GM23248 (cell line): ENCODE measurements at places on chromosomes 5 and 9. TPM values are rescaled to one million over a fixed set of nuclear protein-coding genes. Genes with fewer than 3 reads are reported as not detected.
A peak's percentile ranks its signal among the peaks of the same experiment; 100 is the strongest.

Gene MCC
- polyA plus RNA-seq = 3.1 and 3.4 TPM in 2 replicates

Gene RASGRF2
- 0.04 and 0.06 TPM in 2 replicates for polyA plus RNA-seq

Gene AQP7
- not detected in 2 replicates for polyA plus RNA-seq

Gene PPP3R2
- polyA plus RNA-seq = not detected in 2 replicates

Gene EFNA5
- polyA plus RNA-seq = 0.64 and 0.85 TPM in 2 replicates

Gene CKS2
- polyA plus RNA-seq = 146 and 152 TPM in 2 replicates

Gene HBEGF
- polyA plus RNA-seq = 4.5 and 4.9 TPM in 2 replicates

Gene PCDHGA4
- 8.1 and 8.6 TPM in 2 replicates for polyA plus RNA-seq

Gene PPP1R2B
- polyA plus RNA-seq = 0.10 TPM in 1 of 2 replicates, not detected in the other

Gene TAL2
- not detected in 2 replicates for polyA plus RNA-seq

Gene IL31RA
- 0.08 TPM in 1 of 2 replicates, not detected in the other for polyA plus RNA-seq

DNA sequence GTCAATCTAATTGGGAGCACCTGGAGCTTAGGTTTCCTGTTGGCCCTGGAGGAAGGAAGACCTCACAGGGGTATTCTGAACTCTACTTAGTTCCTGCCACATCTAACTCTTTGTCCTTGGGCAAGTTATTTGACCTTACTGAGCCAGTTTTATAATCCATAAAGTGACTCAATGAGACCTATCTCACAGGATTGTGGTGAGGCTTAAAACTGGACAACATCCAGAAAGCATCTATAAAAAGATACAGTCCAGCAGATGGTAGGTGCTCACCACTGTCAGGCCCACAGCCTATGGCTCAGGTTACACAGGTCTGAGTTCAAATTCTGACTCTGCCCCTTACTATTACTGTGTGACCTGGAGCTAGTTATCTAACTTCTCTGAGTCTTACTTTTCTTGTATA, 23.3 kb downstream of the KCNV2 start:
- DNase-seq = peak; percentile 38

- peak; percentile 68 for DNase-seq
These were observed 7.4 kb upstream of the PPP3R2 start for GRCh38 chr9:101601904-101602765.

DNA sequence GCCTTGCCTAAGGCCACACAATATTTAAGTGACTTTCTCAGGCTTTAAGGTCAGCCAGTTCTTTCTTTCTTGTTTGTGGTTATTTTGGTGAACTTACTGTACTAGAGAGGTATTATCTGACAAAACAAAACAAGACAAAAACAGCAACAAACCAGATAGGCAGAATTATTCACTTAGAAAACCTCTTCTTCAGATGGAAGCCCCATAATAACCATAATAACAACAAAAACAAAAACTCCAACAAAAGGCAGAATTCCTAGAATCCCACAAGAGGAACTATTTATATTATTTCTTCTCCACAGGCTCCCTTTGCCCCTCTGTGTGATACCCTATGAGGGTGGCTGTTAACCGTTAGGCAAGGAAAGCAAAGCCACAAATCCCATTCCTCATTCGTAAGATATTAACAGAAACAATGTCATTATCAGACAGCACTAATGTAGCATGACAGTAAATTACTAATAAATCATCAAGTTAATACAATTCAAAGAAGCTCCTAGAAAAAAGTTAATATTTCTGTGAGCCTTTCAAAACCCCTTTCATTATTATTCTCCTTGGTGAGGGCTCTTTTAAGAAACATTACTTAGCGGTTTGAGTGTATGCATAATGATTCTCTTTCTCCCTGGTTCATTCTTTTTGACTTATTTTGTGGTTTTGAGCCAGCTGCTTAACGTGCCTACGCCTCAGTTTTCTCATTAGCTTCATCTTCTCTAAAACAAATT, 274.9 kb downstream of the EFNA5 start:
- no peak for DNase-seq

- DNase-seq = no peak
These were observed 20.7 kb downstream of the HMCN2 start for GRCh38 chr9:130286072-130286770.

DNA sequence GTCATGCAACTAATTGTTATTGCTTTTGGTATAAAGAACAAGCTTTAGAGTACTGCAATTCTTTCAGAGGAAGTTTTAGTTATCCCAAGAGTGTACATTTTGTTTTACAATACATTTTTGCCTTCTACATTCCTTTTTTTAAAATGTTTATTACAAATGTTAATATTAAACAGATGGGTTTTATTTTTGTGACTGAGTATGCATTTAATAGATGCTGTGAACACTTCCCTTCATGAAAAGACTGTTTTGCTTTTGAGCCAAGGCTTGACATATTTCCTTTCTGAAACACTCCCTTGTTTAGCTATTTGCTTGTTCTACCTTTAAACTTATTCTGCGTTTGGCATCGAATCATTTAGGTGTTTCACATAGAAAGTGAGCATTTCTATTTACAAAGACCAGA, 14.8 kb upstream of the ZNF474 start:
- DNase-seq = no peak

DNA sequence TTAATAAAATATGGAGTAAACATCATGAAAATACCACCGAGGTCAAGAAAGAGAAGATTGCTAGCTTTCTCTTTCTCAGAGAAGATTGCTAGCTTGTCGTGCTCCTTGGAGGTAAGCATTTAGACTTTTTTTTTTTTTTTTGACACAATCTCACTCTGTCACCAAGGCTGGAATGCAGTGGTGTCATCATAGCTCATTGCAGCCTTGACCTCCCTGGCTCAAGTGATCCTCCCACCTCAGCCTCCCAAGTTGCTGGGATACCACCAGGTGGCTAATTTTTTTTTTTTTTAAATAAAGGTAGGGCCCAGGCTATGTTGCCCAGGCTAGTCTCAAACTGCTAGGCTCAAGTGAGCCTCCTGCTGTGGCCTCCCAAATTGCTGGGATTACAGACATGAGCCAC, 26.3 kb upstream of the CPLANE1 start:
- no peak for DNase-seq

- DNase-seq = peak; percentile 51
These were observed 49.8 kb upstream of the PALM2AKAP2 start for GRCh38 chr9:109730228-109730627.

DNA sequence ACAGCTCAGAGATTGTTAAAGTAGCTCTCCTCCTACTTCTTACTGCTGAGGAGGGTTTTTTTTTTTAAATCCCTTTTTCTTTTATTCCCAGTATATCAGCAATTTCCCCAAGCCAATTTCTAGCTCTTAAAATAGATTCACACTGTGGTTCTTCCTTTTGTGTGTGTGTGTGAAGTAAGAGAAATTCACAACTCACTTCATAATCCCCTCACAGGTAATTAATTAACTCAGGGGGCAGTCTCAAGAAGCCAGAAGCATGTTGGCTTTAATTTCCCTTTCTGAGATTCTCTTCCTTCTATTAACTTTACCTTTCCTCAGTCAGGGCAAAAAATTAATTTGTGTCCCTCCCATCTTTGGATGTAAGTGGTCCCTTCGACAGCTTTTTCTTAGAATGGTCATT, 71.0 kb upstream of the HMHB1 start:
- no peak for DNase-seq

- peak; percentile 55 for DNase-seq
These were observed 31.7 kb upstream of the ZBTB43 start for GRCh38 chr9:126773004-126773607.

GRCh38 chr9:135984072-135984710, 23.0 kb upstream of the UBAC1 start:
- no peak for DNase-seq

DNA sequence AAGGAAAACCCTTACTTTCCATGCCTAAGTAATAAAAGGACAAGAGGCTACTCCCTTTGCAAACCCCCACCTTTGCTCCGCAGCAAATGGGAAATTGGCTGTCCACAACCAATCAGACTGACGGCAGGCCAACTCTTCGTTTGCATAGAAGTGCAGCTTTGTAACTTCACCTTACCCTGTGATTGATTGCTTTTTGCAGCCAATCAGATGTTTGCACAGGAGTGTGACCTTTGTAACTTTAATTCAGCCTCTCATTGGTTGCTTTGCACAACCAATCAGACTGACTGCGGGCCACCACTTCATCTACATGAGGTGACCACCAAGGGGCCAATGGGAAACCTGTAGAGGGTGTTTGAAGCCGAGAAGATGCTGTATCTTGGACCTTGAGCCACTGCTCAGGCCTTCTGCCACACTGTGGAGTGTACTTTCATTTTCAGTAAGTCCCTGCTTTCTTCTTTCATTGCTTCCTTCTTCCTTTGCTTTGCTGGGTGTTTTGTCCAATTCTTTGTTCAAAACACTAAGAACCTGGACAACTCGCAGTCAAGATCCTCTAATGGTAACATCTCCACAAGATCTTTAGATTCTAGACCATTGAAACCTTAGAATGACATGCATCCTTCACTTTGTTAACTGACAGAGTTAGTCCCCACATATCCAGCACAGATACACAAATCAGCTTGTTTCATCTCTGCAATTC, 51.3 kb upstream of the FREM1 start:
- no peak for DNase-seq

DNA sequence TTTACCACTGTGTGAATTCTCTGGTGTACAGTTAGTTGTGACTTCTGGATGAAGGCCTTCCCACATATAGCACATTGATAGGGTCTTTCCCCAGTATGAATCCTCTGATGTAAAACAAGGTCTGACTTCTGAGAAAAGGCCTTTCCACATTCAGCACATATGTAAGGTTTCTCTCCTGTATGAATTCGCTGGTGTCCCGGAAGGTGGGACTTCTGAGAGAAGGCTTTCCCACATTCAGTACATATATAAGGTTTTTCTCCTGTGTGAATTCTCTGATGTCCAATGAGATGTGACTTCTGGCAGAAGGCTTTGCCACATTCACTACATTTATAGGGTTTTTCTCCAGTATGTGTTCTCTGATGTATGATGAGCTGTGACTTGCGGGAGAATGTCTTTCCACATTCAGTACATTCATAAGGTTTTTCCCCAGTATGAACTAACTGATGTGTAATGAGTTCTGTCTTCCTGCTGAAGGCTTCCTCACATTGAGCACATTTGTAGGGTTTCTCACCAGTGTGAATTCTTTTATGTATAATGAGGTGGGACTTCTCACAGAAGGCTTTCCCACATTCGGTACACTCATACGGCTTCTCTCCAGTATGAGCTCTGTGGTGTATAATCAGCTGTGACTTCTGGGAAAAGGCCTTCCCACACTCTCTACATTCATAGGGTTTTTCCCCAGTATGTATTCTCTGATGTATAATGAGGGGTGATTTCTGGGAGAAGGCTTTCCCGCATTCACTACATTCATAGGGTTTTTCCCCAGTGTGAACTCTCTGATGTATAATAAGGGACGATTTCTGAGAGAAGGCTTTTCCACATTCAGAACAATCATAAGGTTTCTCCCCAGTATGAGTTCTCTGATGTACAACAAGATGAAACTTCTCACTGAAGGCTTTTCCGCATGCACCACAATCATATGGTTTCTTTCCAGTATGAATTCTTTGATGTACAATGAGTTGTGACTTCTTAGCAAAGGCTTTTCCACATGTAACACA, 9.1 kb downstream of the ZNF300 start:
- DNase-seq = peak; percentile 2

- peak; percentile 90 for DNase-seq
These were observed 200.2 kb downstream of the SLIT3 start for GRCh38 chr5:169100735-169101075.

GRCh38 chr9:100619665-100620064, 41.8 kb downstream of the CAVIN4 start:
- no peak for DNase-seq

- DNase-seq = peak; percentile 96
These were observed 156.7 kb downstream of the EBF1 start for GRCh38 chr5:158943057-158943456.

GRCh38 chr9:90114641-90115425, 510.0 kb downstream of the GADD45G start:
- no peak for DNase-seq

DNA sequence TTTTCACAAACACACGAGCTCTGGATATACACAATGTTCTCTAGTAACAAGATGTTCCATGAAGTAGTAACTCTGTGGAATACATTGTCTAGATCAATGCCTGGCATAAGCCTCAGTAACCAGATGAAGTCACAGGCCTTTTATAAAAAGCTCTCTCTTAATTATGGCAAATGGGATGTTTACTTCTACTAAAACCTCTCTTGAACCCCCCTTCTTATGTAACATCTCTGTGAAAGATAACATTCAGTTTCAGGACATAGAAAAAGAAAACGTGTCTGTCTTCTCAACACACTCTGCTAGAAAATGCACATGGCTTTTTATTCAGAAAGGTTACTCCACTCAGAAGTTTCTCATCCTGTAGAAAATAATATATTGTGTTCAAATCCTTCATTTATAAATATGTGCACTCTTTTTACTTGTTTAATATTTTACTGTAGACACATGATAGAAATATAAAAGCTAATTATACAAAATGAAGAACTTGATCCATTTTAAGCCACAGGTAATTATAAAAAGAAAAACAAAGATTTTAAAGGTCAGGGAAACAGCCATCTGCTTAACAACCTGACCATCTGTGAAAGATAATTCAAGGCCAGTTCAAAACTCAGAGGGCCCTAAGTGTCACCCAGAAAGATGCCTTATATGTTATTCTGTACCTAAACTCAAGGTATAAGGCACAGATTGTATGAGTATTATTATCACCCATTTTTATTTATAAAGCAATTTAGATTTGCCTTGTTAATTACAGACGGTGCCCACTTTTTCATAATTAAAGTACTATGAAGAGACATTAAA, 812.0 kb downstream of the CDH18 start:
- no peak for DNase-seq

DNA sequence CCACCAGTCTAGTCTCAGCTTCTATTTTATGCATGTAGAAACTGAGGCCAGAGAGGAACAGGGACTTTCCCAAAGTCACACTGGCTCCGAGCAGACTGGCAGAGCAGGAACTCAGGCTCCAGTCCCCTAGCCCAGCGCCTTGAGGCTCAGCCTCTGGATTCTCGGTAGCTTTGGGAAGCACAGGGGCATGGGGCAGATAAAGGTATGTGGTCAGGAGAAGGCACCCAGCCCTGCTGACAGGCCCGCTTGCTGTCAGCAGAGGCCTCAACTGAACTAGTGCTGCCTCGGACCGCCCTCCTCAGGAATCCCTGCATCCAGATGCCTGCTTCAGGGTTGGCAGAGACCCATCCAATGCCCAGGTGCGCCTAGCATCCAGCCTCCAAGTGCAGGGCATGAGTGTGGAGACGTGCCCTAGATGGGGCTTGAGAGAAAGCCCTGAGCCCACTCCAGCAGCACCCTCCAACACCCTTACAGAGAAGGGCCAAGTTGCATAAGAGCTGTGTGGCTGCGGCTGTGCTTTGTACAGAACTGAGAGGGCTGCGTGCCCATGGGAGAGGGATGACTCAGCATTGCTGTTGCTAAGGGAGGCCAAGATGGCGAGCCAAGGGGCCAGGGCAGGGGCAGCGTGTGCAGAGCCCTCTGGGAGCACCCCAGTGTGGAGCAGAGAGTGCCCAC, 168.6 kb downstream of the MACROH2A1 start:
- peak; percentile 92 for DNase-seq

GRCh38 chr5:174935854-174936474, 211.6 kb downstream of the MSX2 start:
- peak; percentile 65 for DNase-seq

GRCh38 chr9:14103115-14103514, 210.8 kb downstream of the NFIB start:
- peak; percentile 19 for DNase-seq

- DNase-seq = no peak
These were observed 310.3 kb downstream of the SLIT3 start for GRCh38 chr5:168990679-168991078.
